NCI-H1092 treated with DMSO at 0.1 percent for 48 hours (cell line): ENCODE measurements at places on chromosomes 2 and 18.
A peak's percentile ranks its signal among the peaks of the same experiment; 100 is the strongest.

- no peak for DNase-seq
These were observed 14.8 kb upstream of the C2orf66 start for GRCh38 chr2:196823750-196824522.

DNA sequence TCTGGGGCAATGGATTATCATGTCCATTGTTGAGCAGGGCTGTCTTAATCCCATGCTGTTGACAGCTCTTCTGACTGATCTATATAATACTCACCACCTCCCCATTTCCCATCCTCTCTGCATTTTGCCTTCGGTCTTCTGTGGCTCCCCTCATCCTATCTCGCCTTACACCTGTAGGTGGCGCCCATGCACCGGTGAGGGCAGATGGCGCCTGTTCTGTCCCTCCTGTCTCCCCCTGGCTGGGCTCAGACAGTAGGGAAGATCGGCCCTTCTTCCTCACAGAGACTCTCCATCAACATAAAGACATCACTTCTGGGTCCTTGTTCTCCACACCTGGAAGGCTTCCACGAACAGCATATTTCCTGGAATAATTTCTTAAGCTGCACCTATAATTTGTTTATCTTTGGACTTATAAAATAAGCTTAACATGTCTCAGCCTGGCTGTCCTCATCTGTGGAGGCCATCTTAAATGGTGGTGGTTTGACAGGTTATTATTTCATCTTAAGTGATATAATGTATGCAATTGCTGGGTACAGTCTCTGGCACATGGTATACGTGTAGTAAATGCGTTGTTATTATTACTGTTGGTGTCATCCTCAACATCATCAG lies 10.9 kb upstream of the CDH20 start:
- peak; percentile 63 for DNase-seq

- no peak for DNase-seq
These were observed 53.0 kb downstream of the GPD2 start for GRCh38 chr2:156489195-156489594.

GRCh38 chr2:64786343-64787018 lies 132.8 kb upstream of the SERTAD2 start:
- no peak for DNase-seq

- peak; percentile 4 for DNase-seq
These were observed 207.6 kb upstream of the CCDC150 start for GRCh38 chr2:196431957-196432356.

DNA sequence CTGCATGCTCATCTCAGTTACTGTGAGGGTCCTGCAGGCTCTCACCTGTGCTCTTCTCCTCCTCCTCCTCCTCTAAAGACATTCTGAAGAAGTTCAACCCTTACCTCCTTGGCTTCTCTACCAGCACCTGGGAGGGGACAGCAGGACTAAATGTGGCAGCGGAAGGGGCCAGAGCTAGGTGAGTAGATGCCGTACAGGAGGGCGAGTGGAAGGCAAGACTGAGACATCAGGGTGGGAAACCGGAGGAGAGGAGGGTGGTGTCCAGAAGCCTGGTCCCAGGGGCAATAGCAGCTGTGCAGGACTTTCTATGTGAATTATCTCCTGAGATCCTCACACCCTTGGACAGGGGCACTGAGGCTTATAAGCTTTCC lies 124.9 kb downstream of the PLB1 start:
- no peak for DNase-seq

- DNase-seq = no peak
These were observed 13.5 kb downstream of the SPOPL start for GRCh38 chr2:138515092-138515491.

DNA sequence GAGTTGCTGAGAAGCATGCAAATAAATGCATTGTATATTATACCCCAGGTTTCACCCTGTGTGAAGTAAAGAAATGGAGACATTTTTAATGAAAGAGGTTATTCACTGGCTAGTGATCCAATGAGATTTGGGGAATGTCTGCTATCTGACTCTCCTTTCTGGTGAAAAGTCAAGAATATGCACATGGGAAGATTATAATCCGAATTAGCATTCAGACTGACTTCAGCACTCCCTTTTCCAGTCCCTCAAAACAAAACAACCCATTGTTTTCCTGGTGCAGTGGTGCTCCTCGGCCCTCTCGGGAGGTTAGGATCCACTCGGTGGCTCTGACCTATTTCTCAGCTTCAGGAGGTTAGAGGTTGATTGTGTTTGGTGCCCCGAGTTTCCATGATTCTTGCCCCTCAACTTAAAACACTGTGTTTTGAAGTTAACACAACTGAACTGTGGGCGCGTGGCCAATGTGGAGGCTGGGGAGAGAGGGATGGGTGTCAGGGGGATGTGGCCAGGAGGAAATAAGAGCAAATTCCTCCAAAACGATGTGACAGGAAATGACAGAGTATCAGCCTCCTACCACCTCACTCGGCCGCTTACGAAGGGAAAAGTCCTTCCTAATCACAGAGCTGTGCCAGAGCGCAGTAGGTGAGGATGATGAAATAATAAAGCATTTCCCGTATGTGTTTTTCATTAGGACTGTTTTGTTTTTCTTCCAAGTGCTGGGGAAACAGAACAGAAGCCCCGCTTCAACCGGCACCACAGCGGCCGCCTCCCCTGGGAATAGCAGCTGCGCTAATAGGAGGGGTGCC lies 440.1 kb downstream of the MTX2 start:
- no peak for DNase-seq

DNA sequence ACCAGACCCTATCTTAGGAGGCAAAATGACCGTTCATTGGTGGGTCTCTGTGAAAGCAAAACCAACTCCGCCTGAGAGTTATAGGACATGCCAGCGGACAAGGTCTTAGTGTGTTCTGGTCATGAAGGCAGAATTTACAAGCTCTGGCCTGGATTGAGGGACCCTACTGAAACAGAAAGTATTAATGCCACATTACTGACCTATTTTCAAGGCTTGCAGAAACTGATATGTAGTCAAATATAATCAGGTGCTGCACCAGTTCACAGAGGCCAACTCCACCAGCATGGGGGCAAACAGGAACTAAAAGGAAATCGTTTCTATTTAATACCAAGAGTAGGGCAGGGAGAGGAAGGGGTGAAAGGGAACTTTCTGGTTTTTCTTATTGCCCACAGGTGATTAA lies 19.7 kb downstream of the TYMS start:
- DNase-seq = no peak

- DNase-seq = no peak
These were observed 182.0 kb downstream of the PRKCE start for GRCh38 chr2:45833301-45833967.

DNA sequence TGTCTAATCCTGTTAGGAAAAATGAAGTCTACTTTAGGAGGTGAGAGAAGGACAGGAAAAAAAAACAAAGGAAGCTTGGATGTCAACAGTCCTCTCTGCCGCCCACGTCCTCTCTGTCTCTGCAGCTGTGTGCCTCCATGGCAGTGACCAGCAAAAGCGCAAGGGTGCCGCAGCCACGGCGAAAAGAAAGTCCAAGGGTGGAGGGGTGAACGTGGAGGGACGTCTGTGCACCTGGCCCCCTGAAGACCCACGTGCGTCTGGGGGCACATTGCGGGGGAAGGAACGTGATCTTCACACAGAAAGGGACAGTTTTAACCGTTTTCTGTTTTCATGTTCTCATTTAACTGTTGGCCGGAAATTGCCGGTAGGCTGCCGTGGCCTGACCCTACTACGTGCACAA lies 152.7 kb downstream of the MBP start:
- no peak for DNase-seq

- no peak for DNase-seq
These were observed 37.0 kb upstream of the CLASP1 start for GRCh38 chr2:121686218-121686617.

- DNase-seq = no peak
These were observed 25.8 kb downstream of the KIF1A start for GRCh38 chr2:240794178-240794721.

DNA sequence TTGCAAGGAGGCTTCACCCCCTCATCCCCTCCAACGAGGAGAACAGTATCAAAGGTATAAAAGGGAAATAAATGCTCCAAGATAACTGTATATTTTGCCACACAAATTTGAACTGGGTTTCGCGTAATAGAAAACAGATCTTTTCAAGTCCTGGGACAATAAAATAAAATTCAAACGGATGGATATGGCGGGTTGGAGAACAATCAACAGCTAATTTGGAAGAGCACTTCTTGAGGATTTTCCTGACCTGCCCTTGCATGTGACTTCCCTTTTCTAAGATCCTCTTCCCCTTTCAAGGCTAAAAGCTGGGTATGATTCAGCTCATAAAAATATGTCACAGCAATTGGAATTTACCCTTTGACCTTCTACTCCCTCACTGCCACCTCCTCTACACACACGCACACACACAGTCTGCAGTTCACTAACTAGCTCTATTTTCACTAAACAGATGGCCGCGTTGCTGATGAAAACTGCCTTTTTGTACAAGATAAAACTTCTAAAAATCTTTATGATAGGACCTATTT lies 386.9 kb downstream of the FIGN start:
- no peak for DNase-seq

DNA sequence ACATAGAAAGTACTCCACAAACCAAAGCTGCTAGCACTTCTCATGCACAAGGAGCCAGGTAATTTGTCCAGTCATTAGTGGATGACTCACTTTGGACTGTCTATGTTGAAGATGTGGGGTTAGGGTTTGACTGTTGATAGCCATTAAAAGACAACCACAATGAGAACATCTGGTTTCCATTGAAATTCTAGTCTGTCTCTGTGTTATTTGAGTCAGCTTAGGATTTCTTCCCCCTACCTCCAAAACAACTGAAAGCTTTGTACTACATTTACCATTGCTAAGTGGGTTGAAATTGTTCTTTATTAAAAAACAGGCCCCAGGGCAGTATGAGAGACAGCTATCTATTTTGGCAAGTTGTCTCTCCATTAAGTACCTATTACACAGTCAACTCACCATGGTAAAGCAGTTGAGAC lies 50.2 kb upstream of the ANKRD44 start:
- no peak for DNase-seq

GRCh38 chr2:42100683-42101205 lies 52.9 kb downstream of the PKDCC start:
- DNase-seq = no peak

DNA sequence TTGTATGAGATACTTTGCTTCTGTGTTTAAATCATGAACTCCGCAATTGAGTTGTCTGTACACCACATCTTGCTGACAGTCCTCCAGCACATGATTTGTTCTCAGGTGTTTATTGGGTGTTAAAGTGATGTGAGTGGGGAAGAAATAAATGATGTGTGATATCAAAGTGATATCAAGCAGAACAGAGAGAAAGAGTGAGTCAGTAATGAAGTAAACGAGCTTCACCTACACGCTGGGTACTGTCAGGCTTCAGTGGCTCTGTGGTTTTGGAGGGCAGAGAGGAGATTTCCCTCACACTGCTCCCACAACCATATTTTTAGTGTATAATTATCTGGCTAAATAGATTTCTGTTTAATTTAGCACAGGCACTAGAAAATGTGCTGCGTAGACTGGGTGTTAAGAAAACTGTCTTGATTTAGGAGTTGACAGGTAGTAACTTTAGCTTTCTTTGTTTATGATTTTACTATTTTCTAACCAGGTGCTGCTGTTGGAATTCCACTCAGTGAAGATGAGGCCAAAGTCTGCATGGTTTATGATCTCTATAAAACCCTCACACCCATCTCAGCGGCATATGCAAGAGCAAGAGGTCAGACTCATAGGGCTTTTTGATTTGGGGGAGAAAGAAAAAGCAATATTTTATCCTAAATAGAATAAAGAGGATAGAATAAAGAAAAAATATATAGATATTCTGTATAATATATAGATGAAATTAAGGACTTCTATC lies 21.2 kb downstream of the ATIC start:
- no peak for DNase-seq

DNA sequence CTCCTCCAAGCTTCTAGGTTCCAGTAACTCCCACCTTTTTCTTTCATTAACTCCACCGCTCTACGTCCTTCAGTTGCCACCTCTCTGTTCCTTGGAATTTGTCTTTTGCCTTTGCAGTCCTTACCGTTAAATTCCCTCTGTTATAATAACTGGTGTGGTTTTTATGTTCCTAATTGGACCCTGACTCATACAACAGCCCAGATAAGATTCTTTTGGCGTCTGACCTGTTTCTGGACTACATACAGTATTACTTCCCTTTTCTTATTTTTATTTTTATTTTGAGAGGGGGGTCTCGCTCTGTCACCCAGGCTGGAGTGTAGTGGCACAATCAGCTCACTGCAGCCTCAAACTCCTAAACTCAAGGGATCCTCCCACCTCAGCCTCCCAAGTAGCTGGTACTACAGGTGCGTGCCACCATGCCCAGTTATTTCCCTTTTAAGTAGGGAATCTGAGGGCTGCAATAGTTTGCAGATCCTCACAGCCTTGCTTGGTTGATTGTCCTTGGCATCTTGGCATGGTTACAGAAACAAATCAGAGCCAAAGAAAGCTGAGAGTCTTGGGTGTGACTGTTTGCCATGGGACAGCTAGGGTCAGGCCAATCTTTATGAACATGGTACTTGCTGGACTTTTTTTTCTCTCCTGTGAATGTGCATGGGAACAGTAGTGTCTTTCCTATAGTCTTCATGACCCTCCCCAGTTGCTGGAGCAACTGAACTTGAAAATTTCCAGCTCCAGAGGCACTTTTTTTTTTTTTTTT lies 22.0 kb downstream of the TCF23 start:
- no peak for DNase-seq

DNA sequence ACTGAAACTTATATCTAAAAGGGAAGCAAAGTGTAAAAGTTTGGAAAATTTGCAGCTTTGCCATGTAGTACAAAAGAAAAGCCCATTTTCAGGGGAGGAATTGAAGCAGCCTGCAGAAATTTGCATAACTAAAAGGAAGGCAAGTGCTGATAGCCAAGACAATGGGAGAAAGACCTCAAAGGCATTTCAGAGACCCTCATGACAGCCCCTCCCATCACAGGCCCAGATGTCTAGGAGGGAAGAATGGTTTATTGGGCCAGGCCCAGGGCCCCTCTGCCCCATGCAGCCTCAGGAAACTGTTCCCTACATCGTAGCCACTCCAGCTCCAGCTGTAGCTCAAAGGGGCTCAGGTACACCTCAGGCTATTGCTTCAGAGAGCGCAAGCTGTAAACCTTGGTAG lies 14.4 kb upstream of the WDR75 start:
- DNase-seq = no peak

- DNase-seq = no peak
These were observed 320.4 kb downstream of the CMPK2 start for GRCh38 chr2:6545336-6545735.

- no peak for DNase-seq
These were observed 6.4 kb downstream of the ARL4C start for GRCh38 chr2:234490271-234491091.

GRCh38 chr18:413233-413632 lies 87.3 kb downstream of the COLEC12 start:
- no peak for DNase-seq

DNA sequence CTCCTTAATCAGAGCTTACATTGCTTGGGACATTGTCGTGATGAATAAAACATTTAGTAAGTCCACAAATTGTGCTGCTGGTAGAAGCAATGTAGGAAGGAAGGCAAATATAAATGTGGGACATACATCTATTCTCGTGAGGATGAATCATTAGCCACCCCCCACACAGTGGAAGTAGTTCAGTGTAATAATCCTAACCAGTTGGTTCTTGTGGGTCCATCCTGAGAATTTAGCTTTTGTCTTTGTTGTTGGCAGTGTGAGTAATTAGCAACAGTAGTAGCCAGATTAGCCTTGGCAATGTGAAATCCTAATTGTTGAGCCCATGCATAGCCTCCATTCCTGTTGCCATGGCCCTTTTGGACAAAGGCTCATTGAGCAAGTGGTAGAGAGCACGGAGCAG lies 532.1 kb downstream of the FBXO15 start:
- no peak for DNase-seq

- peak; percentile 61 for DNase-seq
These were observed 59.6 kb downstream of the LONRF2 start for GRCh38 chr2:100262555-100263320.
